T47D (cell line): ENCODE measurements at places on chromosomes 3 and 15.

GRCh38 chr3:59161048-59161447 lies 111.2 kb upstream of the CFAP20DC start:
- DNase-seq: no peak

DNA sequence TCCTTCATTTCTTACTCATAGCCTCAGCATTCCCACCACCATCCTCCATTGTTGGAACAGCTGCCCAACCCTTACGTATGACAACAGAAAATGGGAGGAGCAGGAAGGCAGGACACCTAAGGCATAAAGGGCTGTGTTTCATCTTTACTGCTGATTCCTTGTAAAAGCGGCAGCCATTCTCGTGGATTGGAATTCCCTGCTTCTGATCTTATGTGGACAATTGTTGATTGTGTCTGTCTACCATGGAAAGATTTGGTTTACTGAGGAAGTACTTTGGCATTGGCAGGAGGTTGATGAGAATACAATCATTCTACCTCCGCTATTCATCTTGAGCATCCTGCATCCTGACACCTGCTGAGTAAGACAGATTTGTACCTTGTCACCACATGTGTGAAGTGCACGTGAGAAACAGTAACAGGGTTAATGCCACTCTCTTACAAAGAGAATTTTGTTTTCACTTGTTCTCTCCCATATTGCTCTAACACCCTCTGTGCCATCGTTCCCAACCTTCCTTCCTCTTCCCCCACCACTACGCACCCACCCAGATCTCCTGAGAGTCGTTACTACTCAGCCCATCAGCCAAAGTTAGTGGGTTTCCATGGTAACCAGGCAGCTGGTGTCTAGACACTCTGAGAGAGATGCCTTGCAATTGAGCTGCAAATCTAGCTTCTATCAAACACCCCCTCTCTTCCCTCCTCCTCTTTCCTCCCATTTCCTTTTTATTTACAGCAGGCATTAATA lies 75.7 kb downstream of the GAP43 start:
- no peak for DNase-seq

GRCh38 chr3:113498221-113499005 lies 16.5 kb downstream of the SPICE1 start:
- DNase-seq: no peak

- DNase-seq: no peak
Measured at GRCh38 chr3:78918361-78919020, 849.3 kb downstream of the ROBO1 start.

- peak; percentile 28 for DNase-seq
Measured at GRCh38 chr3:17412950-17413530, 329.4 kb downstream of the TBC1D5 start.

GRCh38 chr3:34011171-34012101 lies 213.0 kb downstream of the PDCD6IP start:
- peak; percentile 22 for DNase-seq

DNA sequence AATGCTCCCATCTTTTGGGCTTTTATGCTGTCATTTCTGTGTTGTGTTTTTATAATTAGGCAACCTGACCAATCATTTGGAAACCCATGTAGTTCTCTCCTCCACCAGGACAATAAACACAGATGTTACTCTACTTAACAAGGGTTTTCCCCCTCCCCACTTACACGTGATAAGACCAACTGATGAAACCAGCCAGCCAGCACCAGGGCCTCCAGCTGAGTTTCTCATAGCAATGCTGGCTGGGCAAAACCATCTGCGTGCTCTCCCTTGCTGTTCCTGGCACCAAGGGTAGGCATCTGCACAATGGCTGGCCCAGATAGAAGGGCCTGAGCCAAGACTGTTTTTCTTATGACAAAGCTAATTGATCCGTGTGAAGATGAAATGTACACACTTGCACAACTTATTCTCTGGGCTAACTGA lies 310.4 kb downstream of the PLCL2 start:
- DNase-seq: no peak

GRCh38 chr15:62781081-62781497 lies 261.5 kb upstream of the TPM1 start:
- DNase-seq: no peak

- DNase-seq: no peak
Measured at GRCh38 chr3:187931101-187931500, 185.8 kb upstream of the BCL6 start.

DNA sequence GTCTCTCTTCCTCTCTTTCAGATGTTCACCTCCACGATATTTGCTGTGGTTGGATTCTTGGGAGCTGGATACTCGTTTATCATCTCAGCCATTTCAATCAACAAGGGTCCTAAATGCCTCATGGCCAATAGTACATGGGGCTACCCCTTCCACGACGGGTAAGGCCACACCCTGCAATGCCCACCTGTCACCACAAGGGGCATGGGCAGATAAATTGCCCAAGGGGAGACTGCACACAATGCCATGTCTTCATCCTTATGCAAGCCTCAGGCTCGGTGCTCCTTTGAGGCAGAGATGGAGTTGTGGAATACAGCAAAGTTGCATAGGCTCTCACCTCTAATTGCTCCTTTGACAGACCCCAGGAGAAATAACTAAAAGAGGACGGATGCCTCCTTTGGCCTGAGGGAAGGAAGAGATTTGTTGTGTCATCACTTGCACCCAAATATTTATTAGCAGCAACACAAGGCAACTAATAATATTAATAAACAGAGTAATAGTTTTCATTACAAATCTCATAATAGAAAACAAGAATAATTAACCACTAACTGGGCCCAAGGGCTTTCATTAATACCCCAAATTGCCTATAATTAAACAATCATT lies 13.2 kb downstream of the TM4SF4 start:
- DNase-seq: peak; percentile 46

DNA sequence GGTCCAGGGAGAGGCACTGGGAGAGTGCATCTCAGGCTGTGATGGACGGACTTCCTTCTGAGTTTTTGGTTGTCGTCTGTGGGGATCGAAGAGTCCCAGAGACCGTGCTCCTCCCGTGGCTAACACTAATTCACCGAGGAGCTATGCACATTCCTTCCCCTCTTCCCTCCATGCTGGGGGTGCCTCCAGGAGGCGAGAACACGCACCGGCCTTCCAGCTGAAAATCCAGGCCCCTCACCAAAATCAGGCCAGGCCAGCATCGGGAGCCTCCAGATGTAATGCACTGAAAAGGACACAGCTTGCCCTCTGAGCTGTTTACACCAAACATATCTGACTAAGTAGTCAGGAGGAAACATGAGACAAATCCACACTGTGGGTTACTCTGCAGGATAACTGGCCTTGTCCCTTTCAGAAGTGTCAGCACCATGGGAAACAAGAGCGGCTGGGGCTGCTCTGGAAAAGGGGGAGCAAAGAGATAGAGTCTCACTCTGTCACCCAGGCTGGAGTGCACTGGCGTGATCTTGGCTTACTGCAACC lies 5.5 kb downstream of the RNU5B-1 start:
- no peak for DNase-seq

- no peak for DNase-seq
Measured at GRCh38 chr3:58829321-58830000, 162.9 kb upstream of the FAM3D start.

- peak; percentile 21 for DNase-seq
Measured at GRCh38 chr3:143847787-143848631, at the start of gene SLC9A9. Gene SLC9A9, minus strand, starts transcription at chr3:143848468. Its CDS starts 146 bp downstream, at chr3:143848322.

- no peak for DNase-seq
Measured at GRCh38 chr15:70036585-70037291, 61.0 kb downstream of the TLE3 start.

DNA sequence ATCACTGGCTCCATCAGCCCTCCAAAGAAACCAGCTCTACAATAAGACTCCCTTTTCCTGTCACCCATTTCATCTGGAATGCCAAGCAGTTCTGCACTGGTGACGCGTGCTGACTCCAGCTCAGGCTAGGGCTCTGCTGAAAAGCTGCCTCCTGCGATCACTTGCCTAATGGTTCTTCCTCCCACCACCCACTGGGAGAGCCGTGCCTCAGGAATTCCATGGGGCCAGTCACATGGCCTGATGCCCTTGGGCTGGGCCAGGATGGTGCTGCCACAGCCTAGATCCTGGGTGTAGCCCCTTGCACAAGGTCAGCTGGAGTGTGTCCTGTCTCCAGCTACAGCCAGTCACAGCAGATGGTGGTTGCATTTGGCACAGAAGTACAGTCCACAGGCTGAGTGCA lies 98.9 kb downstream of the DNAJB8 start:
- no peak for DNase-seq

DNA sequence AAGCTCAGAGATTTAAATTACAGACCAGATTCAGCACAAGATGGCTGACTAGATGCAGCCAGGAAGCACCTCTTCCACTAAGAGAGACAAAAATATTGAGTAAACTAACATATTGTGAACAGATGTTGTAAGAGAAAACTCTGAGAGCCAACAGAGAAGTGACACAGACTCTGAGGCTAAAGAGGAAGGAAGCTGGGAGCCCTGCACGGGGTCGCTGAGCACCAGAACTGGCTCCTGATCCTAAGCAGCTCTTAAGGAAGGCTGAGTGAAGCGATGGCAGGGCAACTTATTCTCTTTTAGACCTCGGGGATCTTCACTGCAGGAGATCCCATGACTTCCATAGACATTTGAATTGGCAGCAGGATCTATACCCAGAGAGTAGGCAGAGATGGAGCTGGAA lies 578.0 kb upstream of the GRM7 start:
- no peak for DNase-seq

DNA sequence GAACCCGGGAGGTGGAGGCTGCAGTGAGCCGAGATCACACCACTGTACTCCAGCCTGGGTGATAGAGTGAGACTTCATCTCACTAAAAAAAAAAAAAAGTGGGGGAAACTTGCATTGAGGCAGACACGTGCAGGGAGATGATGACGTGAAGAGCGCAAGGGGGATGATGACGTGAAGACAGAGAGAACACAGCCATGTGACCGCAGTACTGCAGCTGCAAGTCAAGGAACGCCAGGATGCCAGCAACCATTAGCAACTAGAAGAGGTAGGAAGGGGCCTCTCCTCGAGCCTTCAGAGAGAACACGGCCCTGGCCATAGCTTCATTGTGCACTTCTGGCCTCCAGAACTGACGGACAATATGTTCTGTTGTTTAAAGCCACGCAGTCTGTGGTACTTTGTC lies 28.3 kb downstream of the RFT1 start:
- DNase-seq: no peak

DNA sequence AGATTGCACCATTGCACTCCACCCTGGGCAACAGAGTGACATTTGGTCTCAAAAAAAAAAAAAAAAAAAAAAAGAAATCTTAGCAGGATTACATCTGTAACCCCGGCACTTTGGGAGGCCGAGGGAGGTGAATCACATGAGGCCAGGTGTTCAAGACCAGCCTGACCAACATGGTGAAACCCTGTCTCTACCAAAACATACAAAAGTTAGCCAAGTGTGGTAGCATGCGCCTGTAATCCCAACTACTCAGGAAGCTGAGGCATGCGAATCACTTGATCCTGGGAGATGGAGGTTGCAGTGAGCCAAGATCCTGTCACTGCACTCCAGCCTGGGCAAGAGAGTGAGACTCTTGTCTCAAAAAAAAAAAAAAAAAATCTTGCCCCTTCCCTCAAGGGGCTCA lies 40.4 kb downstream of the LIPC start:
- no peak for DNase-seq

GRCh38 chr3:43998370-43998835 lies 243.3 kb upstream of the TOPAZ1 start:
- DNase-seq: no peak
